Lung microvascular endothelial cell (primary cell): ENCODE measurements at places on chromosomes 12 and 14. TPM values are rescaled to one million over a fixed set of nuclear protein-coding genes. Genes with fewer than 3 reads are reported as not detected.

Gene NFE2
- not detected in 2 replicates for total RNA-seq

Gene OAS1
- total RNA-seq, result 13.5 and 21.4 TPM in 2 replicates

Gene HOXC6
- total RNA-seq, result not detected in 2 replicates

Gene NKX2-8
- not detected in 2 replicates for total RNA-seq

Gene MYF6
- not detected in 2 replicates for total RNA-seq

Gene GARIN6
- not detected in 2 replicates for total RNA-seq

Gene SLC4A8
- total RNA-seq, result 0.60 and 1.1 TPM in 2 replicates

Gene TAS2R14
- 0.87 and 1.4 TPM in 2 replicates for total RNA-seq

Gene ACRBP
- 0.20 and 0.22 TPM in 2 replicates for total RNA-seq

Gene CLEC9A
- total RNA-seq, result not detected in 2 replicates

Gene BATF
- 3.6 and 3.7 TPM in 2 replicates for total RNA-seq

Gene TAS2R8
- total RNA-seq, result not detected in 2 replicates
